Fibroblast of gingiva (primary cell): ENCODE measurements at places on chromosomes 6 and 20.

- DNase-seq: no peak
These were observed 607.8 kb upstream of the ARID1B start for GRCh38 chr6:156169371-156169770.

DNA sequence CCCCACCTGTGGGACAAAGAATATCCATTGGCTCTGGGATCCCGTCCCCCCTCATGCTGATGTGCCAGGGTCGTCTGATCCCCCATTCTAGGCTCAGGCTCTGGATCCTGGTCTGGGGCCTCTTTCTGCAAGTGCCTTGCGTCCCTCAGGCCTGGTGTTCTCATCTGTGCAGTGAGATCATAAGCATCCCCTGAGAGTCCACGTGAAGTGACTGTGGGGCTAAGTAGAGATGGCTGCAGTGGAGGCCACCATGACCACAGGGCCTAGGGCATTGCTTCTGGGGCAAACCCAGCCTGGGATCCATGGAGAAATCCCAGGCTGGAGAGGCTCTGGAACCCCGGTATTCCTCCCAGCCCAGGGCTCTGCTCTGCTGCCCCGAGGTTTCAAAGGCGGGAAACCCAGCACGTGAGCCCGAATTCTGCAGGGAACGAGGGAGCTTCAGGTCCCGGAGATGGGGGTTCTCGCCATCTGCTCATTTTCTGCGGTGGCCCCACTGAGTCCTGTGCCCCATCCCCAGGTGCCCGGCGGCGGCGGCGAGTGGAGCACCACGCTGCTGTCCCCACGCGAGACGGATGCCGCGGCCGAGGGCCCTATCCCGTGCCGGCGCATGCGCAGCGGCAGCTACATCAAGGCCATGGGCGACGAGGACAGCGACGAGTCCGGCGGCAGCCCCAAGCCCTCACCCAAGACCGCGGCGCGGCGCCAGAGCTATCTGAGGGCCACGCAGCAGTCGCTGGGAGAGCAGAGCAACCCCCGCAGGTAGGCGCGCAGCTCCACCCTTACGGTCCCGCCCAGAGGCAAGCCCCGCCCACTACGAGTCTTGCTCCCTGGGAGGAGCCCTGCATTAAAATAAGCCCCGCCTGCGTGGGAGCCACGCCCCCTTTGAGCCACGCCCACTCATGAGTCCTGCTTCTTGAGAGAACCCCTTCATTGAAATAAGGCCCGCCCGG, 105.5 kb upstream of the MYL9 start:
- DNase-seq: no peak

DNA sequence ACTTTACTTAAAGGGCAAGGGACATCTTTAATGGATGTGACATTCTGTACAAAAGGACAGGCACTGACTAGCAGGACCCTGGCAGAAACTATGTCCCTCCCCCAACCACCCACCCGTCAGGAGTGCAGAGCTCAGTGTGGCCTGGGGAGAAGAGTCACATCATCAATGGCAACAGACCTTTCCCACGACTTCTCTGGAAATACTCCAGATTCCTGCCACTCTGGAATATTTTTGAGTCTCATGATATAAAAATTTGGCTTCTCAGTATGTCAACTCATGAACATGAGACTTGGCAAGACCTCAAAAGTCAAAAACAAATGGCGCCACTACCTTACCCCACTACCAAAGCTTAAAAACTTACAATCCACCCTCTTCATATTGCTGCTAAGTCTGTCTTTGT, 118.3 kb downstream of the SLC23A2 start:
- no peak for DNase-seq

DNA sequence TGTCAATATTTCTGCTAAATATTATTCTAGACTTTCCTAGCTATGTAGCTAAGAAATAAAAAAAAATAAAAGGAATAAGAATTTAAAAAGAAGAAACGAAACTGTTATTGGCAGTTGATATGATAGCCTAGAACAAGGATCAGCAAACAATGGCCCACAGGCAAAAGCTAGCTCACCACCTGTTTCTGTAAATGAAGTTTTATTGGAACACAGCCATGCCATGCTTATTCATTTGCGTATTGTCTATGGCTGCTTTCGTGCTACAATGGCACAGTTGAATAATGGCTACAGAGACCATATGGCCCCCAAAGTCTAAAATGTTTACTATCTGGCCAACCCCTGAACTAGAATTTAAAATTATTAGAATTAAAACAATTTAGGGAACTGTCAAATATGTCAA, 952.6 kb upstream of the MAP3K7 start:
- no peak for DNase-seq

DNA sequence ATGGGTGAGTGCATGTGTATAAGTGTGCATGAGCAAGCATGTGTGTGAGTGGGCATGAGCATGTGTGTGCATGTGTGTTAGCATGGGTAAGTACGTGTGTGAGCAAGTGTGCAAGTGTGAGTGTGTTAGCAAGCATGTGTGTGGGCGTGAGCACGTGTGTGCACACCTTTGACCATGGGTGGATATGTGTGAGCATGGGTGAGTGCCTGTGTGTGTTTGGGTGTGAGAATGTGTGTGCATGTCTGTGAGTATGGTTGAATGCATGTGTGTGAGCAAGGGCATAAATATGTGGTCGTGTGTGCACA, 84.6 kb downstream of the DLL1 start:
- DNase-seq: no peak

DNA sequence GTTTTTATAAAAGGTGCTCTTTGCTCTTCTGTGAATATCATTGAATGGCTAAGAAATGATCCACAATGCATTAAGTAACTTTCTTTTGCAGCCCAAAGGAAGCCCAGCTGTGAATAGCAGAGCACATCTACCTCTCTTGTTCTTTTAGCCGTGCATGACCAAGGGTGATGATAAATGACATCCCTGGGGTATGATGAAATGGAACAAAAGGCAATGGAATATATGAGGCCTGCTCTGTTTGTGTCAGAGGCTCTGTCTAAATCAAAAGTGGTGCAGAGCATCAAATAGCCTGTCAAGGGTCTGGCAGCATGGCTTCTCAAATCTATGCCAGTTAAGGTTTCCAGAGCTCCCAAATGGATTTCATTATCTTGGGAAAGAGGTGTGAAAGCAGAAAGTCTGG, 362.6 kb upstream of the RNF217 start:
- no peak for DNase-seq

DNA sequence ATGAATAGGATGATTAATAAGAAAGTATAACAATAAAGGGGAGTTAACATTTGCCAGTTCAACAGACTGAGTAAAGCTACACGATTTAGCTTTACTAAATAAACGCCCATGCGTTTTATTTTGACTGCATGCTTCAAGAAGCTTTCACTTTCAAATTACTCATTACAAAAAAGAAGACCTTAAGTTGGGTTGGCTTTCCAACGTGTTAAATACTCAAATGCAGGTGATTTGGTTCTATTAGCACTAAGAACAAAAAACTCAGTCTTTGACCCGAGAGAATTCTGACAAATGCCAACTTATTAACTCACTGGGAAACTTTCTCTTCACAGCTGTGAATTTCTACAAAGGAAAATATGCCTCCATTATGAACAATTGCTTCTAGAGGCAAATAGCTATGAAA, 24.8 kb downstream of the RNF146 start:
- no peak for DNase-seq

DNA sequence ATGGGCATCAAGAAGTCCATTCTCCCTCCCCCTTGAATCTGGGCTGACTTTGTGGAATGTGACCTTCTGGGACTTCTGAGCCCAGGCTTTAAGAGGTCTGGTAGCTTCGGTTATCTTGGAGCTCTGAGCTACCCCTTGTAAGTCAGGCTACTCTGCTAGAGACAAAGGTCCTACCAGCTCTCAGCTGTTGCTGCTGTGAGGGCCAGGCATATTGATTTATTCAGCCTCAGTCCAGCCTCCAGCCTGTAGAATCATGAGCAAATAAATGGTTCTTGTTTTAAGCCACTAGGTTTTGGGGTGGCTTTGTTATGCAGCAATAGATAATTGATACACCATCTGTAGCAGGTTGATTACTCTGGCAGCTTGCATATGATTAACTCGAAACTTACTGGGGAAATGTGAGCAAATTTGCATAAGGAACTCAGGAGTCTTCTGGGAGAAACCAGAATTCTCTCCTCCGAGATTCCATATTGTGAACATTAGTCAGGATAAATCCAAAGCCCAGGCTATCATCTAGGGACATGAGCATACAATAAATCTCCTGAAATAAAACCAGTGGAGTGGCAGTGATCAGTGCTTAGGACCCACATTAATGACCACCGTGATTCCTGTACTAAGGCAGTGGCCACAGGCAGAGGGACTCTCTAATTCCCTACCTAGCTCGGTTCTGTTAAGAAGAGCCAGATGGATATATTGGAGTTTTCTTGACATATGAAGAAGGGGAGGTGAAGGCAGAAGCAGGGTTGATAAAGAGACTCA, 336.1 kb downstream of the CDC5L start:
- no peak for DNase-seq

DNA sequence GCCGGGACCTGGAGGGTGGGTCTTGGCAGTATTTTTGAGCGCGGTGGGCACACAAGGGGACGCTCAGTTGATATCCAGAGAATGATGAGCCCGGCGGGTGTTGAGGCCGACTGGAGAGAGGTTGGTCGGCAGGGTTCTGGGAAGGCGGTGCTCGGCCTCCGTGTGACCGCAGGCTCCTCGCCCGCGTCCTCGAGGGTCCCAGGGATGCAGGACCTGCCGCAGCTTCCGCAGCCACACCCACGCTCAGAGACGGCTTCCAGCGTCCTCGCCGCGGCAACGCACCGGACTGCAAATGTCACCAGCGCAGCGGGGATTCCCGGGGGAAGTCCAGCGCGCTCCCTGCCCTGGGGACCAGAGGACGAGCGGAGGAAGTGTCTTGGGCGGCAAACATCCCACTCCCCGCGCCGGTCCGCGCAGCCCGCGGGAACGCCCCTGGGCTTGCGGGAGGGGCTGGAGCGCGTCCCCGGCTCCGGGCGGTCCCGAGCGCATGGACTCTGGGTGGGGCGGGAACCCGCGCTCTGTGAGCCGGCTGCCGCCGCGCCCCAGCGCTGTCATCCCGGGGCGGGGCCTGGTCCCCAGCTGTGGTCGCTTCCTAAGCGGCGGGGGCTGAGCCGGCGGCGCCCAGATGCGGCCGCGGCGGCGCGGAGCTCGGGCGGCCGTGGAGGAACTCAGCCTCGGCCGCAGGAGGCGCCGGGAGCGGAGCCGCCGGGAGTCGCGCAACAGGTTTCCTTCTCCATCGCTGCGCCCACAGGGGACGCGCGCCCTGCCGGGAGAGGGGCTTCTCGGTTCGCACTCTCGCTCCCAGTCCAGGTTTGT, at the start of gene STX11:
Gene STX11, plus strand, starts transcription at position 624 of the 816 bp plus-strand sequence. CDS start 36,111 bp downstream, outside the sequence.
- DNase-seq: peak; percentile 50
